ENCODE measurements at places on chromosomes 7 and 10. TPM values are rescaled to one million over a fixed set of nuclear protein-coding genes. Genes with fewer than 3 reads are reported as not detected.

AGAP6 gene
- total RNA-seq: 16.0 TPM

ARHGAP22 gene
- total RNA-seq: 4.0 TPM

HECW1 gene
- 0.48 TPM for total RNA-seq

PNLIP gene
- total RNA-seq: not detected

FBXL13 gene
- total RNA-seq: 19.4 TPM
